GM13976 (cell line): ENCODE measurements at places on chromosomes 7 and 10.

DNA sequence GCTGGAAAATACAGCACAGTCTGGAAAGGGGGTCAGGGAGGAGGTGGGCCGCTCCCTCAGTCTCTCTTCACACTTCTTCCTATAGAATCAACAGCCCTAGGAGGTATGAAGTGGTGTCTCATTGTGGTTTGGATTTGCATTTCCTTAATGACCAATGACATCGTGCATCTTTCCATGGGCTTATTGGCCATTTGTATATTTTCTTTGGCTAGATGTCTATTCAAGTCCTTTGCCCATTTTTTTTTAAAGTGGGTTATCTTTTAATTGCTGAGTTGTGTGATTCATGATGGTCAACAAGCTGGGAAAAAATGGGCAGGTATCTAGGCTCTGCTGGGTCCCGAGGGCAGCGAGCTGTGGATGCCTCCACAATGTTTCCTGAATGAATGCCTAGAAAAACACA, 29.1 kb downstream of the TMEM130 start:
- no peak for DNase-seq

DNA sequence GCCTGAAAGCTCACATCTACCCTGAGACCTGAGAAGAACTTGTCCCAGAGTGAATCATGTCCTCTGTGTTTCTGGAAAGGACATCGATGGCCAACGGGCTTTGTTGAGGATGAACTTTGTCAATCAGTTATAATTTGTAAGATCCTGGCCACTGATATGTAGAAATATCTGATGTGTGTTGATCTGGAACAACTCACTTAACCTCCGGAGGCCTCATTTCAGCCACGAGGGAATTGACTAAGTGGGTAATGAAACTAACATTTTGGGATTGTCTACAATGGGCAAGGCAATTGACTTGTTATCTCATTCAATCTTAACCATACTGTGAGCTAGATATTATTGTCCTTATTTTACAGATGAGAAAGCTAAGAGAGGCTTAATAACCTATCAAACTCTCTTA, 468.1 kb upstream of the NRP1 start:
- no peak for DNase-seq

DNA sequence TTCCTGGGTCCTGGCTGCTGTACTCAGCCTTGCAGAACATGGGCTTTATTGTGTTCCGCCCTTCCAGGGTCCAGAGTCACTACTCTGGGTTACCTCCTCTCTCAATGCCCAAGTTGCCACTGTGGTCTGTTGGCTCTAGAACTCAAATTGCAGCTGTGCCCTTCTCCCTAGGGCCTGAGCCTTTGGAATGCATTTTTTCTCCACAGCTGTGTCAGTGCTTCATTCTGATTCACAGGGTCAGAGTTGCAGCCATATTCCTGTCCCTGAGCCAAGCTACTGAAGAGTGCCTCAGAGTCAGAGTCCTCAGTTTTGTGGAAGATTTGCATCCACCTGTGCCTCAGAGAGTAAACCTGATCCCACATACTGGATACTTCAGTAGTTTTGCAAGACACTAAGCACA, 167.5 kb downstream of the ITGB1 start:
- no peak for DNase-seq

- DNase-seq: no peak
Measured at GRCh38 chr7:37346761-37347160, 101.9 kb downstream of the ELMO1 start.

GRCh38 chr7:44073664-44074348, 8.4 kb upstream of the PGAM2 start:
- peak; percentile 87 for DNase-seq

GRCh38 chr7:156515911-156516790, 124.4 kb upstream of the RNF32 start:
- no peak for DNase-seq

- no peak for DNase-seq
Measured at GRCh38 chr10:86439544-86439943, 72.9 kb upstream of the GRID1 start.

DNA sequence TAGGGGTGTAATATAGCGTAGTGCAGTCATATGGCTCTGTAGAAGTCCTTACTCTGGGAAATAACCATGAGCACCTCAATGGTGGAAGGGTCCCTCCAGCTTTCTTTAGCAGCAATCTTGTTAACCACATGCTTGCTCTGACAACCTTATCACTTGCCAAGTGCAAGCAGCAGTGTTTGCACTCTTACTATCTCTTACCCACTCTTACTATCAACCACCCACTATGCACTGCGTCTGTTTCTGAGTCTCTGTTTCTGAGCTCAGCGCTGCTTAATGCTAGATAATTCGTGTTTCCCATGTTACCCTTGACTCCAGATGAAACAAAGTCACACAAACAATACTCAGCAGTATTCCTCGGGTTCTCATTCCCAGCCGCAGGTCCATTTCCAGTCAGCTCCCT, 433.7 kb upstream of the PFKP start:
- DNase-seq: no peak

- no peak for DNase-seq
Measured at GRCh38 chr10:78465431-78465830, 431.8 kb downstream of the RPS24 start.

DNA sequence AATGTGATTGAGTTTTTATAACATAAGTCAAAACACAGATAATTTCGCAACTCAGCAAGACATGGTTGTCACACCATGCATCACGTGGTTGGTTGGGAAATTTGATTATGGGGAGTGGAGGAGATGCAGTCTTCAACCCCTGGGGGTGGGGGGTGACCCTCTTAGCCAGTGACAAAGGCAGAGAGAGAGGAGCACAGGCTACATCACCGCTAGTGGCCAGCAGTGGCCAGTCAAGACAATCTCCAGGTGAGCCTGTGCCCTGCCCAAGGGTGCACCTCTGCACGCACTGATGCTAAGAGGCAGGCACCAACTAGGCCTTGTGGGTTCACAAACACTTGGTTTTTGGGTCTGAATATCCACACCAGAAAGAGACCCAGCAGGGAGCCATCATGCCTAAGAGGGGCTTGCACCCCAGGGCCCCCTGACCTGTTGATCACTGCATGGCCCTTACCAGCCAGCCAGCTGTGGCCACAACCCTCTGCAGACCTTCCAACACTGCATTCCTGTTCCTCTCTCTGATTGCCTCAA, 244.4 kb downstream of the FANK1 start:
- DNase-seq: no peak
